ENCODE measurements at places on chromosomes 2 and 18.

- no peak for DNase-seq
Observed at GRCh38 chr2:74670263-74670662, 16.2 kb downstream of the SEMA4F start.

- no peak for DNase-seq
Observed at GRCh38 chr2:44851518-44851917, 90.0 kb upstream of the SIX3 start.

GRCh38 chr2:159211447-159212396, 74.8 kb downstream of the WDSUB1 start:
- no peak for DNase-seq

DNA sequence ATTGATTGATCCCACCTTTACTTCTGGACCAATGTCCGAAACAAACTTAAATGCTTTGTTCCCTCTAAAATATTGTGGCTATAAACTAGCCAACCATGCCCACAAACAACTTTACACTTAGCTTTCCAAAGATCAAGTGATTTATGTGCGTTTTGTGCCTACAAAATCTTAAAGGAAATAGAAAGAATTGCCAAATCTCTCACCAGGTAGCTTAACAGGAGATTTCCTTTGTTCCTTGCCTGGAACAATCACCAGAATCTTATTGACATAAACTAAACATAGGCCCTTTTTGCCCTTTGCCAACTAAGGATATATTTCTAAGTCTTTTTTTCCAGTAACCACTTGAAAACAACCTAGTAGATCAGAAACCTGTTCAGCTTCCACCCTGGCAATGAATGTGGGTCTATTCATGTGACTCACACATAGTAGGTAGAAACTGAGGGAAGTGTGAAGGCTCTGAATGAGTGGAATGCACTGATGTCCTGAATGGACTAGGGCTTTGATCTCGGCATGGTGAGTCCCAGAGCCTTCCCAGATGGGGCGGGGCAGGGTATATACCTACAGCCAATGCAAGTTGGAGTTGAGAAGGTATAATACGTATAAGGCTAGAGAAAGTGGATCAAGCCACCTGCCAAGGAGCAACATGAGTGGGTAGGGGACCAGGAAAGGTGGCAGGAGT, 94.6 kb upstream of the PPP1CB start:
- no peak for DNase-seq

DNA sequence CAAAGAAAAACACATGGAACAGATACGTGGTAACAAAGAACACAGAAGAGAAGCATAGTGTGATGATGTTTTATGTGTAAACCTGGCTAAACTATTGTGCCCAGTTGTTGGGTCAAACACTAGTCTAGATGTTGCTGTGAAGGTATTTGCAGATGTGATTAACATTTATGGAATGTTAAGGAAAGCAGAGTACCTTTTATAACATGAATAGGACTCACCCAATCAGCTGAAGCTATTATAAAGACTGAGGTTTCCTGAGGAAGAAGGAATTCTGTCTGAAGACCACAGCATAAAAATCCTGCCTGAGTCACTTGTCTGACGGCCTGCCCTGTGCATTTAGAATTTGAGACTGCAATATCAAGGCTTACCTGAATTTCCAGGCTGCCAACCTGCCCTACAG, 253.1 kb downstream of the DYM start:
- no peak for DNase-seq

DNA sequence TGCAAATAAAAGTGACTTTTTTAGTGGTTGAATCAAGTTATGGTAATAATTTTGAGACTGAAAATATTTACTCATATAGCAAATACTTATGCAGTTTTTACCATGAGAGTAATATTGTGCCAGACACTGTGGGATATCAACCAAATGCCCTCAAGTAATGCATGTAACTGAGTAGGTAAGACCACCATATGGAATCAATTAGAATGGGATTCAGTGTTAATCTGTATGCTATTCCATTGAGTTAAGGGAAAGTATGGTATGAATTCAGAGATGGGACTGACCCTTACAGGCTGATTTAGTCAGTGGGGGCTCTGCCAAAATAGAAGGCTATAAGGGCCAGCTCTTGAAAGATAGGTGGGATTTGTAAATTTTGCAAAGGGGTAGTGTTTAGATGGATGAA, 131.6 kb downstream of the CCDC85A start:
- no peak for DNase-seq

DNA sequence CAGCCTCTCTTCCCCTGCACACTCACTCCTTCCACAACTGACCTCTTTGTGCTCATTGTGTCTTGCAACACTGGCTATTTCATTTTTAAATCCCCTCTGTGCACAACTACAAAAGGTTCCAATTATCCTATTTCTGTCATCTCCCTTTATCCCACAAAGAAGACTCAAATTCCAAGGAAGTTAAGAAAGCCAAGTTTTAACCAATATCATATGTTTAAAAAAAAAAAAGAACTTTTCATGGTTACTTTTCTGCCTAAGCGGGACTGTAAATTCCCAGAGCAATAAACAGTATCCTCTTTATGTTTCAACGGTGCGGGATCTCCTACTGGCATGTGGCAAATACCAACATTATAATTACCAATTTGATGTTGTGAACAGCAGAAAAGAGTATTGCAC, 83.8 kb downstream of the DOCK10 start:
- no peak for DNase-seq
